ENCODE measurements at places on chromosomes 7 and 10.

DNA sequence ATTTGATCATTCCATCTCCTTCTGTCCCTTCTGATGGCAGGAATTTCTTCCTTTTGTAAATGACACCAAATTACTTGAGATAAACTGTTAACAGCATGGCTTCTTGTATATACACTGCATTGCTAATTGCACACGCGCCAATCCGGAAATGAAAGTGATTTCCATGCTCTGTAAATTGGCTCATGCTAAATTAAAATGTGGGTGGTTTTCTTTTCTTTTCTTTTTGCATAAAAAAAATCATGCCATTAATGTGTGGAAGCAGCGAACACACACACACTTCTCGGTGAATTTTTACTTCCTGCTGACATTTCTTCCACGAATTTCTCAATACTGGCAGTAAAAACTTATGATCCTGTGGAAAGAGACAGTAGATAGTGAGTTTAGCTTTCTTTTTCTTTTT lies 123.1 kb upstream of the CCDC6 start:
- DNase-seq, result no peak

GRCh38 chr7:128407233-128407589 lies 2.6 kb downstream of the IMPDH1 start:
- DNase-seq, result no peak

DNA sequence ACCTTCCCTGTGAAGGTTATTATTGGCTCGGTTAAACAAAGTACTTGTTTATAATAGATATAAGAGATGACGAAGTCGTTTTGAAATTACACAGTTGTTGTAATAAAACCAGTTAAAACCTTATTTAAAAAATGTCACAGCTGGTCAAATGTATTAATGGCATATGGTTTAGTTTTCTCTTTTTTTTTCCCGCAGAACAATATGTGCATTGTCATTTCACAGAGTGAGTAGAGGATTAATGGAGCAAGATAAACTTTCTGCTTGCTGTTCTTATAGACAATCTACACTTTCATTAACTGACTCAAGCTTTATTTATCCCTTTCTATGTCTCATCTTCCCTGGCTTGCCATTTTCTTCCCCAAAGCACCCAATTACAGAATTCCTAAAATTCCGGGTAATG lies 404.3 kb upstream of the NPVF start:
- no peak for DNase-seq

GRCh38 chr7:2438775-2439174 lies 35.4 kb downstream of the CHST12 start:
- no peak for DNase-seq

DNA sequence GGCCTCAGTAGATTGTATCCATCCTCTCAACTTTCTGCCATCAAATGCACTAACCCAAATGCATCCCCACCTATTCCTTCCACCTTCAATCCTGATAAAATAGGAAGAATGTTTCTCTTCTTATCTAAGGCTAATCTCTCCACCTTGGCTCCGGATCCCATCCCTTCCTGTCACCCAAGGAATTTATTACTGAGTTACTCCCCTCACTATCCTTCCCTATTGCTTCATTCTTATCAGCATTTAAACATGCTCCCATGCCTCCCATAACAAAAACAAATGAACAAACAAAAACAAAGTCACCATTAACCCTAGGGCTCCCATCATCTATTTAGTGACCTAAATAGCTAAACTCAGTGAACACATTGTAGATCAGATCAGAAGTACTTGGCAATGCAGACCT lies 25.3 kb downstream of the AASS start:
- DNase-seq, result no peak

- DNase-seq, result no peak
Measured at GRCh38 chr7:129626896-129627295, 15.4 kb downstream of the NRF1 start.

DNA sequence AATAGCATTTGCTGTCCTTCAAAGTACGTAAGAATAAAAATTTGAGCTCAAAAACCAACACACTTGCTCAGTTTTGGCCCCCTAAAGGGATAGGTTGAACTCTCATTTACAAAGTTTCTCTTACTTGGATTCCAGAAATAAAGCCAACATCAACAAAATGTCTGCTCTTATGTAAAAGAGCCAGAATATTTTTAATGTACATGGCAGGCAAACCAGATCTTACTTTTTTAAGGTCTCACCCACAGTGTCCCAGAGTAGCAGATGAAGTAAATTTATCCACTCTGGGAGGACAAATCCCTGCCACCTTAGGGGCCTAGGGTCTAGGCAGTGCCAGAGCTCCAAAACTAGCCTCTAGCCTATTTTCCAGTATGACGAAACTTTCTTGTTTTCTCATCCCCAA lies 159.6 kb downstream of the SKAP2 start:
- no peak for DNase-seq

- no peak for DNase-seq
Measured at GRCh38 chr7:676972-677385, 49.5 kb upstream of the DNAAF5 start.

Measured in ACHN (cell line).